ENCODE measurements at places on chromosomes 3 and 15.

DNA sequence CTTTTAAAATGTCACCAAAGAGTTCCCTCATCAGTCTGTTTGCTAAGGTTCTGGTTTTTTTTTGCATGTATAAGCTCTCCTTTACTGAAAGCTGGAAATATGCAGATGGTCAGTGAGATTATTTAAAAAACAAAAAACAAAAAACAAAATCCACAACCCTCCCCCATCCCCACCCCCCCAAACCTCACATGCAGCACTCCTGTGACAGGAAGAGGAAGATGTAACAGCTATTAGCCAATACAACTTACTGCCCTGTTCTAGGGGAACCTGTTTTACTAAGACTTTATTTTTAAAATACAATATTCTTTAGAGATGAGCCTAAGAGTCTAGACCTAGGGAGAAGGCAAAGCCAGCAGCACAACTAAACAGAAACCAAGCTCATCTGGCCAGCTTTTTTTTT lies 39.5 kb downstream of the ANP32A start:
- DNase-seq = no peak

- DNase-seq = no peak
Observed at GRCh38 chr15:83919319-83919830, 265.5 kb downstream of the ADAMTSL3 start.

DNA sequence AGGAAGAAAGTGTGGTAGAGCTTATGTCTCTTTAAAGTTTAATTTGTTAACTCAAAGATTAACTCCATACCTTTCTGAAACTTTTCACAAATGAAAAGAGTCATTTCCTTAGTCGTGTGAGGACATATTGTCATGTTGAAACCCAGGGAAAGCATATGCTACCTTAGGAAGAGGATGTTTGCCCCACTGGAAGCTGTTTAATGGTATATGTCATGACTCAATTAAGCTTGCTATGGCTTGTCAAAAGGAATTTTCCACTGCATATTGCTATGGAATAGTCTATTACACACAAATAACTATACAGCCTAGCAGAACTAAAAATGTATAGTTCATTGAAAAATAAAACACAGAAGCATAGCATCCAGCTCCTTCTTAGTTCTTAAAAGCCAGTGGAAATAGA lies 69.9 kb downstream of the NSUN3 start:
- DNase-seq = no peak

DNA sequence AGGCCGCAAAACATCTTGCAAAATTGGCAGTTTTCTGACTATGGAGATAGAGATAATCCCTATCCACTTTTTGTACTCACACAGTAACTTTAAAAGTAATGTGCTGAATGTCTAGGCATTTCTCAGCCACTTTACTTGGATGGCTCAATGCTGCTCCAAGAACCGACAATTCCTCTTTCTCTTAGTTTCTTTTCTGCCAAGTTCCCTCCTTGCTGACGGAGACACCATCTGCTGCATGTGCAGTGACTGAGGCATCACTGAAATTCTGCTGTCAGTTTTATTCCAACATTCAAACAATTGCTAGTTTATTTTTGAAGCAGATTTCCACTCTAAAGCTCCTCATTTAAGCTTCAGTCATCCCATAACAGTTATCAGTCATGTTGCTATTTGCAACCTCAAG lies 116.0 kb upstream of the RBMS3 start:
- DNase-seq = no peak

DNA sequence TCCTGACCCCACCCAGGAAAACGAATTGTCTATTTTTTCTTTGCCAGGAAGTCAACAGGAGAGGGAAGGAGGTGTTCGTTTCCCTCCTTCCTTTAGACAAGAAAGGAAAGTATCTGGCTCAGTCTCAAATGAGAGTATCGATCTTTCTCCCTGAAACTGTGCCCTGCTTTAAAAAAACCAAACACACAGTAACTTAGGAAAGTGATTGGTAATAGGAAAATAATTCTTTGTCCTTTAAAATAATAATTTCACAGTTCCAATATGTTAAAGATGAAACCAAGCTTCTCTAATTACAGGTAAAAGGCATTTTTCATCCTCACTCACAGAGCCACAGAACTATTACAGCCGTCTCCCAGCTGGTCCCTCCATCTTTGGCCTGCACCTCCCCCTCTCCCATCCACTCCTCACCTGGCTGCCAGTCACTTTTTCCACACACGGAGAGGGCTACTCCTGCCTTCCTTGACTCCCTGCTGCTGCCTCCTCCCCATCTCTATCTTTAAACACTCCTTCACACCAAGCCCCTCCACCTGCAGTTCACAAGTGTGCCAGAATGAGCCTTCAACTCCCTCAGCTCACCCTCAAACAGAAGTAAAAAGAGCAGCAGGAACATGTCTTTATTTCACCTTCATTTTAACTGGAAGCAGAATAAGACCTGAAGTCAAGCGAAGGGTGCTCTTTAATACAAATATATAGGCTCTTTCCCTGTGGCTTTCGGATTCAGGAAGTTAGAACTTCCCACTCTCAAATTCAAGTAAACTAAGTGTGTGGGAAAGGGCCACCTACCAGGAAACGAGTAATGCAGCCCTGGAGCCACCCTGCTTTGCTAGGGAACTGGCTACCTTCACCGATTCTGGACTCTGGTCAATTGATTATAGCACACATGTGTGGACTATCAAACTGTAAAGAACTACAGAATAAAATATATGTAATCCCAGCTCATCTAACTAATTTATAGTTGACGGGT lies 116.4 kb downstream of the SENP2 start:
- no peak for DNase-seq

- peak; percentile 29 for DNase-seq
Observed at GRCh38 chr3:177810162-177810623, 612.9 kb upstream of the TBL1XR1 start.

DNA sequence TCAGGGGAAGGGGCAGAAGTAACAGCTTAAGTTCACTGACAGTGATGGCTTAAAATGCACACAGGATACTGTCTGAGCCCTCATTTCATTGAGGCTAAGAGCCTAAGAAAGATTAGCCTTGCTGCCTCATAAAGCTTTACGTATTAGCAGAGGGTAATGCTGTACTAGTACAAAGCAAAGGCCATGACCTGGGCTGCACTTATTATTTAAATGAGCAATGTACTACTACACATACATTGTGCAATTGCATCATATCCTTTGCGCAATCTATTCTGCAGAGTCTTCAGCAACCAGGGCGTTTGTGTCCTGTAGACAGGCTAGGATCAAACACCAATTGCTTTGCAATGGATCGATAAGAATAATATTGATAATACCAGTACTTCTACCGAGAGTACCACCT lies 221.8 kb downstream of the TPRG1 start:
- no peak for DNase-seq

DNA sequence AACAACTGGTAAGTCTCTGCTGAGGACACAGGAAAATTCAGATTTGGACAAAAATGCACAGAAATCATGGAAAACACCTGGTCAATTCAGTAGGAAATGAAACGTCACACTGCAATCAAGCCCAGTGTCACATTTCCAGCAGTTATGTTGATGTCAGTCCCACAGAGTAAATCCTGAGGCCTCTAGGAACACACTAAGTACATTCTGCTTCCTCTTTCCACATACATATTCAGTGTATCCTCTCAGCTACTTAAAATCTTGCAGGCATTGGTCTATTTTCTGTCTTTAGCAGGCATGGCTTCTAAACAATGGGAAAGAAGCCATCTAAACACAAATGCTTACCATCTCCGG lies 207.8 kb downstream of the PLCL2 start:
- DNase-seq = no peak

GRCh38 chr3:64805248-64805647 lies 117.4 kb upstream of the ADAMTS9 start:
- DNase-seq = no peak

DNA sequence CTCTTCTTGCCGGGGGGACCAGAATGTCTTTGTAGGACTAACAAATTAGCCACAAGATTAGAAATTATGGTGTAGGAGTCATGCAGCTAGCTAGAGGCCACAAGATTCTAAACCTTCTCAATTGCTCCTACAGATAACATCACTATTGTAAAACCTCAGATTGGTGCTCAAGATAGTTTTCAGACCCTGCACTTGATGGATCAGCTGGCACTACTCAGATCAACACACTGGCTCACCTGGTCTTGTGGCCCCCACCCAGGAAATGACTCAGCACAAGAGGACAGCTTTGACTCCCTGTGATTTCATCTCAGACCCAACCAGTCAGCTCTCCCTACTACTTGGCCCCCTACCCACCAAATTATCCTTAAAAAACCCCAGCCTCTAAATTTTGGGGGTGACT lies 124.1 kb upstream of the RASGRP1 start:
- no peak for DNase-seq

GRCh38 chr3:851098-851790 lies 241.6 kb upstream of the CNTN6 start:
- no peak for DNase-seq
